ENCODE measurements at places on chromosomes 3 and 15. TPM values are rescaled to one million over a fixed set of nuclear protein-coding genes. Genes with fewer than 3 reads are reported as not detected.

The IL12A gene
- 2.8 TPM for total RNA-seq

GRCh38 chr3:143613226-143613625 is 235.0 kb downstream of the SLC9A9 start:
- no peak overlapping the region for H3K4me3 ChIP-seq
- no peaks in the 10 kb centered on the region for H3K36me3 ChIP-seq
- no peak for DNase-seq
- H3K27me3 ChIP-seq: no peaks in the 10 kb centered on the region
- no peaks in the 10 kb centered on the region for H3K4me1 ChIP-seq

DNA sequence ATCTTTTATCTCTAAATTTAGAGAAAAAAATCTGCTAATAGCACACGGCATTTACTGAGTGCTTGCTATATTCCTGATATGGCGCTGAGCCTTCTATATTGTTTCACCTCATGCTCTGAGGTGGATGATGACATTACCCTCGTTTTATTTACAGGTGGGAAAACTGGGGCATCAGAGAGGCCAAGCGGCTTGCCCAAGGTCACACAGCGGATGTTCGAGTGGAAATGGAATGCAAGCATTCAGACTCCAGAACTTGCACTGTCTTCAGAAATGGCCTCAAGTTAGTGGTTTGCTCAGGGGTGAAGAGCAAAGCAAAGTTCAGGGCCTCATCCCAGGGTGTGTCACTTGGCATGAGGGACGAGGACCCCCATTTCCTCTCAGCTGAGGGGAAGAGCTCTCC is 17.3 kb downstream of the EHD4 start:
- H3K27ac ChIP-seq: no peak overlapping the region
- H3K4me1 ChIP-seq: peaks cover 6% of the 10 kb centered on the region
- DNase-seq: no peak
- H3K27me3 ChIP-seq: no peaks in the 10 kb centered on the region
- H3K4me3 ChIP-seq: no peak overlapping the region

- no peaks in the 10 kb centered on the region for H3K36me3 ChIP-seq
- no peak overlapping the region for H3K27ac ChIP-seq
- no peaks in the 10 kb centered on the region for H3K27me3 ChIP-seq
- H3K4me3 ChIP-seq: no peak overlapping the region
These were observed 55.3 kb downstream of the CDCP1 start for GRCh38 chr3:45090855-45091254.
